Adrenal gland (tissue), 19 donors: ENCODE measurements at places on chromosomes 16 and 17. TPM values are rescaled to one million over a fixed set of nuclear protein-coding genes. Genes with fewer than 3 reads are reported as not detected.
A peak's percentile ranks its signal among the peaks of the same experiment; 100 is the strongest.

DNA sequence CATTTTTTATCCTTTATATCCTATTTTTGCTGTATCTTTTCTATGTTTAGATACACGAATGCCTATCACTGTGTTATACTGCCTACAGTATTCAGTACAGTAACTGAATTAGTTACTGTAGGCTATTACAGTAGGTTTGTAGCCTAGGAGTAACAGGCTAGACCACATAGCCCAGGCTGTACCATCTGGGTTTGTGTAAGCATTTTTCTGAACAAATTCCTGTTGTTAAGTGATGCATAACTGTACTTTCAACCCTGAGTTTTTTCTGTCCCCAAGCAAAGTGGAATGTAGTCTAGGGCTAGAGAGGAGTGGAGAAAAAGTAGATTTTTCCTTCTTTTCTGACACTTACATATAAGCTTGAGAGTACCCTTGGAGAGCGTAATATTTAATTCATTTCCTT lies 282.1 kb downstream of the HS3ST3B1 start:
- H3K4me3 ChIP-seq, result no peak overlapping the region
- no peaks in the 10 kb centered on the region for H3K27me3 ChIP-seq
- no peaks in the 10 kb centered on the region for H3K4me1 ChIP-seq
- no peak for DNase-seq
- H3K36me3 ChIP-seq, result no peaks in the 10 kb centered on the region
- H3K27ac ChIP-seq, result no peak overlapping the region

DNA sequence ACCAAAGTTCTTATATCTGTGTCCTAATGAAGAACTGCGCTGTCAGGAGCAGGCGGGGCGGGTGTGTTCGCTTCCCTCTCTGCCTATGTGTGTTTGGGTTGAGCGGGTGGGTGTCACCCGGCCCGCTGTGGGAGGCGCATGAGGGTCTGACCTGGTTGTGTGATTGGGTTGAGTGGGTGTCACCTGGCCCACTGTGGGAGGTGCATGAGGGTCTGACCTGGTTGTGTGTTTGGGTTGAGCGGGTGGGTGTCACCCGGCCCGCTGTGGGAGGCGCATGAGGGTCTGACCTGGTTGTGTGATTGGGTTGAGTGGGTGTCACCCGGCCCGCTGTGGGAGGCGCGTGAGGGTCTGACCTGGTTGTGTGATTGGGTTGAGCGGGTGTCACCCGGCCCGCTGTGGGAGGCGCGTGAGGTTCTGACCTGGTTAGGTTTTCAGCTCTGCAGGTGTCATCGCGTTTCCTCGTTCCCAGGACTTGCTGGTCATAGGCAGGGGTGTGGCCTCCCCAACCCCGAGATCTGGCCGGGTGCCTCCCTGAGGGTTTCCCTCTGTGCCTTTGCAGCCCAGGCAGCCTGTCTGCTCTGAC lies 69.6 kb upstream of the ZNF750 start:
- H3K27ac ChIP-seq, result no peak overlapping the region
- H3K4me1 ChIP-seq, result no peaks in the 10 kb centered on the region
- no peaks in the 10 kb centered on the region for H3K27me3 ChIP-seq
- H3K4me3 ChIP-seq, result no peak overlapping the region
- no peak for DNase-seq

DNA sequence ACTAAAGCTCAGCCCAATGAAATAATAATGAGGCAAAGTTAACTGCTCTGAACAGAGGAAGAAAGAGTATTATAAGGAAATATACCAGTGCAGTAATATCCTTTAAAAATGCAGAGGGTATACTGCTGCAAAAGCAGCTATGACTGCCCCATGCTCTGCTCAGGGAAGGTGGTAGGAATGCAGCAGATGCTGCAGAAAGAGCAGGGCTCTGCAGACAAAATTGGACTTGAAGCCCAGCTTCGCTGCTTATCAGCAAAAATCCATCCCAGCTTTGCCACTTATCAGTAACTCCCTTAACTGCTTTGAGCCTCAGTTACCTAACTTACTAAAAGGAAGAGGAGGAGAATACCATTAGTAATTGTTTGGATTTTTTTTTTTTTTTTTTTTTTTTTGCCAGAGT lies 533.8 kb upstream of the CDH5 start:
- peaks cover 17% of the 10 kb centered on the region for H3K4me1 ChIP-seq
- H3K36me3 ChIP-seq, result no peaks in the 10 kb centered on the region
- H3K27me3 ChIP-seq, result no peaks in the 10 kb centered on the region
- DNase-seq, result peak; percentile 5

DNA sequence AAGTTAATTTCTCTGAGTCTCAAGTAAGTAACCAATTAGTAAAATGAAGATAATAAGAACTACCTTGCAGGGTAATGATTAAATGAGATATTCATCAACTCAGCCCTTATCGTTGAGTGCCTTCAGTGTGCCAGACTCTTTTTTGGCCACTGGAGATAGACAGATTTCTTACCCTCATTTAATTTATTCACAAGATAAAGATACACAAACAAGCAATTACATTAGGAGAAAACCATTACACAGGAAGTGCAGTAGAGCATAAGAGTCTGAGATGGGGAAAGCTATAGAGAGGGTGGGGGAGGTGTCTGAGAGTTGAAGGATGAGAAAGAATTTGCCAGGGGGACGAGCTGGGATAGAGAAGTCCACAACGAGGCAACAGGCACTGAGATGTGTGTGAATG lies 72.5 kb upstream of the BCAR1 start:
- peaks cover 6% of the 10 kb centered on the region for H3K4me1 ChIP-seq
- H3K36me3 ChIP-seq, result no peaks in the 10 kb centered on the region
- no peak overlapping the region for H3K27ac ChIP-seq

- DNase-seq, result no peak
- H3K27ac ChIP-seq, result no peak overlapping the region
- no peaks in the 10 kb centered on the region for H3K27me3 ChIP-seq
- no peaks in the 10 kb centered on the region for H3K4me1 ChIP-seq
- H3K4me3 ChIP-seq, result no peak overlapping the region
Measured at GRCh38 chr17:59856859-59857794, 35.6 kb downstream of the TUBD1 start.

DNA sequence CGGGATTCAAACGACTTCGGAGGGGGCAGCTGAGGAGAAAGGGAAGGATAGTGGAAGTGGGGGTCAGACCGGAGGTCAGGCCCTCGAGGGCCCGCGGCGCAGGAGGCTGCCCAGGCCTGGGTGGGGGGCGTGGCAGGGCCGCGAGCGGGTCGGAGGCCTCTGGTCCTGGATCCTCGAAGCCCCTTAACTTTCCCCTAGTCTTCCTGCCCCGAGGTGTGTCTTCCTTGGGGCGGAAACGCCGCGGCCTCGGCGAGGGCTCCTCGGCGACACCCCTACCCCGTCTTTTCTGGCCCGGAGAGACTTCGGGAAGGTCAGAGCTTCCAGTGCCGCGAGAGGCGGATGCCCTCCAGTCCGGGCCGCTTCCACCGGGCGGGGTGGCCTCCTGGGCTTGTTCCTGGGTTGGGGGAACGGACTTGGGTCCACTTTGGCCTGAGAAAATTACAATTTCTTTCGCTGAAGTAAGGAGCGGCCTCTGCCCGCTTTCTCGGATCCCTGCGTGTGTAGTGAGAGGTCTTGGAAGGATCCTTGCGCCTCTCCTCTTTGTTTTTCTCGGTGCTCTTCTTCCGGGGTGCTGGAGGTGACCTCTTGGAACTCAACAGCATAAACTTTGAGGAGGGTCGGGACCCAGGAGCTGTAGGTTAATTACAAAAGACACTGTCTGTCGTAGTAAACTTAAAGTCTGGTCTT lies 491 bp downstream of the IST1 start:
- DNase-seq, result peak; percentile 60
- peaks cover 49% of the 10 kb centered on the region for H3K4me1 ChIP-seq
- H3K27me3 ChIP-seq, result no peaks in the 10 kb centered on the region
- H3K36me3 ChIP-seq, result no peaks in the 10 kb centered on the region

DNA sequence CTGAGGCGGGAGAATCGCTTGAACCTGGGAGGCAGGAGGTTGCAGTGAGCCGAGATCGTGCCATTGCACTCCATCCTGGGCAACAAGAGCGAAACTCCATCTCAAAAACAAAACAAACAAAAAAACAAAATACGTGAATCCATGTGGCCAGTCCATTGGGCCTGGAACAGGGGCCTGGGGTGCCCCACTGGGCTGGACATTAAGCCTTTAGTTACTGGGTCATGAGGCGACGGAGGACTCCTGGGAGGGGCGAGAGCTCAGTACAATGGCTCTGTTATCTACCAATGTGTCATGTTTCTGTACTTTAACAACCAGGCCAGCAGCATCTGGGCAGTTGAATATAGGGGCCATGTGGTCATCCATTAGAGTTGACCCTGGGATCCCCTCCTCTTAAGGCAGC lies 18.9 kb upstream of the CLEC18A start:
- peaks cover 9% of the 10 kb centered on the region for H3K4me1 ChIP-seq
- DNase-seq, result no peak
- no peak overlapping the region for H3K4me3 ChIP-seq
- peaks cover 73% of the 10 kb centered on the region for H3K36me3 ChIP-seq
- H3K27me3 ChIP-seq, result no peaks in the 10 kb centered on the region

DNA sequence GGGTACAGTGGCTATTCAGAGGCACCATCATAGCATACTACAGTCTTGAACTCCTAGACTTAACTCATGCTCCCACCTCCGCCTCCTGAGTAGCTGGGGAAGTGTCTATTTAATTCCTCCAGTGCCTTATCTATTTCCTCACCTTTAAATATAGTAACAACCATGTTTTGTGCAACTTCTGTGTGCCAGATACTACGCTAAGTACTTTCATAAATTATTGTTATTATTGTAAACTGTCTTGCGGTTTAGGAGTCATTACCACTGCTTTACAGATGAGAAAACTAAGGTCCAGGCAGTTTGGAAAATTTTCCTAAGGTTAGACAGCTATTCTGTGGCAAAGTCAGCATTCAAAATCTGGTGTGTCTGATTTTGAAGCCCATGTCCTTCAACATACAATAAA lies 359.1 kb upstream of the XYLT1 start:
- H3K4me3 ChIP-seq, result no peak overlapping the region
- no peak for DNase-seq
- no peak overlapping the region for H3K27ac ChIP-seq
- H3K27me3 ChIP-seq, result no peaks in the 10 kb centered on the region
- no peaks in the 10 kb centered on the region for H3K36me3 ChIP-seq
- no peaks in the 10 kb centered on the region for H3K4me1 ChIP-seq

- DNase-seq, result no peak
- H3K4me1 ChIP-seq, result no peaks in the 10 kb centered on the region
- H3K4me3 ChIP-seq, result no peak overlapping the region
- no peaks in the 10 kb centered on the region for H3K27me3 ChIP-seq
Measured at GRCh38 chr16:65546353-65546791, 424.5 kb upstream of the CDH11 start.

GRCh38 chr16:11794996-11795886 lies 1.8 kb downstream of the ZC3H7A start:
- no peaks in the 10 kb centered on the region for H3K27me3 ChIP-seq
- peak overlapping the region; percentile 98 for H3K27ac ChIP-seq

DNA sequence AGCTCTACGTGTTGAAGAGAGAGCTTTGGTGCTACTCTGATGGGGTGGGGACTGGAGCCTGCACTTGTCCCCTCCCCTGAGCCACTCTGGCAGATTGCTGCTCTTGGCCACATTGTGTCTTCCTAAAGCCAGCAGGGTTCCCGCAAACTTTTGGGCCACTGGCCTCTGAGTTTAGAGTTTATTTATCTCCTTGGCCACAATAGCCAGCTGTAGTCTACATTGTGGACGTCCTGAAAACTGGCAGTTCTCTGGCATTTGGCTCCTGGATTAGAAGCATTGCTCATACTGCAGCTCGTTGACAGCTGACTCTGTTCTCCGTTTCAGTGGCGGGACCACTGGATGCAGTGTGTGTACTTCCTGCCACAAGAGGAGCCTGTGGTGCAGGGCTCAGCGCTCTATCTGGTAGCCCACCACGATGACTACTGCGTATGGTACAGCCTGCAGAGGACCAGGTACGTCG lies 34.6 kb downstream of the PRMT7 start:
- H3K4me1 ChIP-seq, result peaks cover 11% of the 10 kb centered on the region
- peaks cover 51% of the 10 kb centered on the region for H3K36me3 ChIP-seq
- no peaks in the 10 kb centered on the region for H3K27me3 ChIP-seq
- no peak overlapping the region for H3K27ac ChIP-seq
- no peak for DNase-seq

DNA sequence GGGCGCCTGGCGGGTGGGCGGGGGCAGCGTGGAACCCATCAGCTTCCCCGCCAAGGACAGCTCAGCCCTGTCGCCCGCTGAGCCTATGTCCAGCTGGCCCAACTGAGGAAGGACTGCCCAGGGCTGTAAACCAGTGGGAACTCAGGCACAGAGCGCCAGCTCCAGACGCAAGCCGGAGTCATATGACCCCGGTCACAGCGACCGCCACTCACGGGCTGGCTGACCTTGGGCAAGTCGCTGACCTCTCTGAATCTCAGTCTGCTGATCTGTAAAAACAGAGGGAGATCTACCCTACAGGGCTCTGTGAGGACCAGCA lies 170.0 kb downstream of the C16orf78 start:
- H3K27me3 ChIP-seq, result no peaks in the 10 kb centered on the region
- DNase-seq, result peak; percentile 28
- no peaks in the 10 kb centered on the region for H3K4me1 ChIP-seq
- H3K27ac ChIP-seq, result no peak overlapping the region
- no peaks in the 10 kb centered on the region for H3K36me3 ChIP-seq
- H3K4me3 ChIP-seq, result no peak overlapping the region

GRCh38 chr17:61307905-61308886 lies 91.4 kb upstream of the TBX2 start:
- no peaks in the 10 kb centered on the region for H3K27me3 ChIP-seq
- no peaks in the 10 kb centered on the region for H3K36me3 ChIP-seq
- H3K4me3 ChIP-seq, result no peak overlapping the region
- H3K4me1 ChIP-seq, result peaks cover 4% of the 10 kb centered on the region

- H3K4me1 ChIP-seq, result no peaks in the 10 kb centered on the region
- H3K36me3 ChIP-seq, result no peaks in the 10 kb centered on the region
- no peak for DNase-seq
- H3K27ac ChIP-seq, result no peak overlapping the region
- no peak overlapping the region for H3K4me3 ChIP-seq
Measured at GRCh38 chr16:65772134-65772732, 594.3 kb upstream of the CDH5 start.

GRCh38 chr17:35725802-35726126 lies 5.7 kb upstream of the RASL10B start:
- no peaks in the 10 kb centered on the region for H3K27me3 ChIP-seq
- no peak for DNase-seq
- no peaks in the 10 kb centered on the region for H3K36me3 ChIP-seq
- no peak overlapping the region for H3K4me3 ChIP-seq
- H3K4me1 ChIP-seq, result no peaks in the 10 kb centered on the region
- H3K27ac ChIP-seq, result no peak overlapping the region

DNA sequence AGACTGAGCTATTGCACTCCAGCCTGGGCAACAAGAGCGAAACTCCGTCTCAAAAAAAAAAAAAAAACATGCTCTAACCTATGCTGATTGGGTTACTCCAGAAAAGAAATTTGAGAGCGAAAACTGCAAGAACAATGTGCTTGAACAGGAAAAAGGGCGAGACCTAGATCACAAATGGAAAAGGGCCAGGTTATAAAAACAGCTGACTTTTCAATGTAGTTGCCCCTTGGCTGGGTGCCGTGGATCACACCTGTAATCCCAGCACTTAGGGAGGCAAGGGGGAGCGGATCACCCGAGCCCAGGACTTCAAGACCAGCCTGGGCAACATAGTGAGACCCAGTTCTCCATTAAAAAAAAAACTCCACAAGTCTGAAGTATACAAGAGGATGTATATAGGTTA lies 48.8 kb downstream of the MRM3 start:
- H3K36me3 ChIP-seq, result no peaks in the 10 kb centered on the region
- no peak overlapping the region for H3K27ac ChIP-seq
- no peaks in the 10 kb centered on the region for H3K27me3 ChIP-seq
- no peak overlapping the region for H3K4me3 ChIP-seq
- H3K4me1 ChIP-seq, result no peaks in the 10 kb centered on the region

Gene CORO7
- 23.0 TPM for total RNA-seq

Gene DHRS13
- 20.8 TPM for total RNA-seq

Gene GDPD3
- 5.3 TPM for total RNA-seq

Gene FN3K
- total RNA-seq, result 16.0 TPM

Gene SLC5A10
- not detected for total RNA-seq

Gene AKAP1
- total RNA-seq, result 30.0 TPM

Gene G6PC1
- 0.18 TPM for total RNA-seq
